ENCODE measurements at places on chromosomes 16 and 17. TPM values are rescaled to one million over a fixed set of nuclear protein-coding genes. Genes with fewer than 3 reads are reported as not detected.

LRRC37A gene
- 2.4 TPM for total RNA-seq

GAST gene
- not detected for total RNA-seq

- no peak overlapping the region for H3K4me3 ChIP-seq
- no peak for DNase-seq
- no peak overlapping the region for H3K27ac ChIP-seq
- no peaks in the 10 kb centered on the region for H3K27me3 ChIP-seq
- no peaks in the 10 kb centered on the region for H3K36me3 ChIP-seq
Measured at GRCh38 chr17:39064374-39064773, 87.1 kb downstream of the PLXDC1 start.

DNA sequence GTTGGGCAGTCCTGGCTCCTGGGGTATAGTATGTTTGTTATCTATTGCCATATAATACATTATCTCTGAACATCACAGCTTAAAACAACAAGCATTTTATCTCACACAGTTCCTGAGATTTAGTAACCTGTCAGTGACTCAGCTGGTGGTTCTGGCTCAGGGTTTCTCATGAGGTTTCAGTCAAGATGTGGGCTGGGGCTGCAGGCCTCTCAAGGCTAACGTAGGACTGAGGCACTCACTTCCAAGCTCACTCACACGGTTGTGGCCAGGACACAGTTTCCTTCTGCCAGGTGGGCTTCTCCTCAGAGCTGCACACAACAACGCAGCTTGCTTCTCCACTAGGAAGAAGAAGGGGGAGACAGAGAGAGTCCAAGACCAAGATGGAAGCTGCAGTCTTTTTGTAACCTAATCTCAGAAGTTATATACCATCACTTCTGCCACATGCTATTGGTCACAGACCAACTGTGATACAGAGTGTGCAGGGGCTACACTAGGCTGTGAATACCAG lies 10.3 kb upstream of the MED13 start:
- H3K4me1 ChIP-seq = no peaks in the 10 kb centered on the region
- H3K27me3 ChIP-seq = no peaks in the 10 kb centered on the region

- H3K27ac ChIP-seq = no peak overlapping the region
- DNase-seq = no peak
- H3K4me3 ChIP-seq = no peak overlapping the region
- no peaks in the 10 kb centered on the region for H3K27me3 ChIP-seq
- H3K36me3 ChIP-seq = no peaks in the 10 kb centered on the region
Measured at GRCh38 chr16:67463059-67463458, 17.9 kb downstream of the ATP6V0D1 start.

DNA sequence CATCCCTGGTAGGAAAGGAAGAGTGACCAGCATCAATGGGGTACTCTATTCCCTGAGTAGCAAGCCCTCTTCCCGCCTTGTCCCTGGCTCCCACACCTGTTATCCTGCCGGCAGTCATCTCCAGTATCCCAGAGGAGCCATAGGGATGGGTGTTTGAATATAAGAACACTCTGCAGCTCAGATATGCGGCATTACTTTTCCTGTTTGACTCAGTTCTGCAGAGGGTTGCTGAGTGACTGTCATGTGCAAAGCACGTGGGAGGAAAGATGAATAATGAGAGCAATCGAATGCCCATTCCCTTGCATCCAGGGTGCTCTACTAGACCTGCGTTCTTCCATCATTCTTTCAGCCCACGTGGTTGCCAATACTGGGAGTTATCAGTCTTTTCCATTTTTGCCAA lies 115.1 kb downstream of the PRKCB start:
- H3K27ac ChIP-seq = peak overlapping the region; percentile 49
- peaks cover 76% of the 10 kb centered on the region for H3K4me1 ChIP-seq
- no peaks in the 10 kb centered on the region for H3K27me3 ChIP-seq
- H3K4me3 ChIP-seq = peak overlapping the region; percentile 21
- DNase-seq = no peak

GRCh38 chr17:6278376-6278775 lies 156.5 kb downstream of the AIPL1 start:
- H3K36me3 ChIP-seq = no peaks in the 10 kb centered on the region
- no peak overlapping the region for H3K27ac ChIP-seq
- no peaks in the 10 kb centered on the region for H3K4me1 ChIP-seq
- H3K4me3 ChIP-seq = no peak overlapping the region

DNA sequence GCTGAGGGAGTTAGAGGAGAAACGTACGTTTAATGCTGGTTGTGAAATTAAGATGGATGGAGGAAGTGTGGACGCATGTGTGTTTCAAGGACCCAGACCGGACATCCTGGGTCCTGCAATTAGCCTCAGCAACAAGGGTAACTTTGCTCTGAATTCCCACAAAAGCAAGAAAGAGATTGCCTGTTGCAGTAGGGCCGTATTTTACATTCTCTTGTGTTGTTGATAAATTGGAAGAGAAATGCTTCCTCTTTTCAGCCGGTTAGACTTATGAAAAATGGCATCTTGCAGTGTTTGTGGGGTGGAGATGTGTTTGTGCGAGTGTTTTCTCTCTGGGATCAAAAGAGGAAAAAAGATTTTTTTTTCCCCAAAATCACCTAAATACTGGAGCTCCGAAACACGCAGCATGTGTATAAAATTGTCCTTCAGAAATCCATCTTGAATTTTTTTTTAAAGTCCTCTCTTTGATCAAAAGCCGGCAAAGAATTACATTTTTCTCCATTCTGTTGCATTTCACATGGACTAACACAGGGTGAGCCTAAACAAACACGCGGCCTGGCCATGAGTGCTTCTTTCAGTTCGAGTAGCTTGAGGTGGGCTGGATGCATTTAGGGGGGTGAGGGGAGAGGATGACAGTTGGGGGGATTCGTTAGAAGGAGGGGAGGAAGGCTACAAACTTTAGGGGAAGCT lies 251.6 kb downstream of the C16orf95 start:
- no peaks in the 10 kb centered on the region for H3K4me1 ChIP-seq
- no peaks in the 10 kb centered on the region for H3K36me3 ChIP-seq
- H3K27me3 ChIP-seq = peaks cover 12% of the 10 kb centered on the region
